ENCODE measurements at places on chromosomes 4 and X. TPM values are rescaled to one million over a fixed set of nuclear protein-coding genes. Genes with fewer than 3 reads are reported as not detected.

DNA sequence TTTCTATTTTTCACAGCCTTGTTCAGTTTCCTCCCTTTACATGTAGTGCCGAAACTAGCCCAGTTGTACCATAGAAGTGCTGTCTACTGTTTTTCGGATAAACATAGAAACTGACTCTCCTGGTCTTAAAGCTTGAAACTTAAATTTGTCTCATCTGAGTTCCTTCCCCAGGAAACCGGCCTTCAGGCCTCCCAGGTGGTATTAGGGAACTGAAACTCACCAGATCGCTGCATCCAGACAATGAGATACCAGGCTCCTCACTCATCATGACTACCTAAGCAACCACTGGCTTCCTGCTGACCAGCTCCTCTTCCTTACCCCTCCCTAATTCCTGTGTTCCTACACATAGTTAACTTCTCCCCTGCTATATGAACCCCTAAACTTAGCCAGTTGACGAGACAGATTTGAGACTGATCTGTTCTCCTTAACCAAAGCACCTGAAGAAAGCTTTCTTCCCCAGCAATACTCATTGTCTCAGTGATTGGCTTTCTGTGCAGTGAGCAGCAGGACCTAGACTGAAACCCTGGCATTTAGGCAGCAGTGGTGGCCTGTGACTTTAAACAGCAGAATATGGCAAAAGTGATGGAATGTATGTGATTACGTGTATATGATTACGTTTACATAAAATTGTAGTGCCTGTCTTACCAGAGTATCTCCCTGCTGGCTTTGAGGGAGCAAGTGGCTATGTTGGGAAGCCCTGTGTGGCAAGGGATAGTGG, 959.1 kb upstream of the LCORL start:
- DNase-seq, result no peak

GRCh38 chr4:112403101-112403945, 106.2 kb downstream of the ALPK1 start:
- no peak for DNase-seq

- no peak for DNase-seq
Measured at GRCh38 chr4:71300964-71301363, 37.9 kb upstream of the SLC4A4 start.

TCEAL2 gene
- total RNA-seq, result 8.7 TPM

TMEM156 gene
- 0.65 TPM for total RNA-seq

- no peak for DNase-seq
Measured at GRCh38 chr4:143397335-143397734, 60.7 kb downstream of the GAB1 start.

DNA sequence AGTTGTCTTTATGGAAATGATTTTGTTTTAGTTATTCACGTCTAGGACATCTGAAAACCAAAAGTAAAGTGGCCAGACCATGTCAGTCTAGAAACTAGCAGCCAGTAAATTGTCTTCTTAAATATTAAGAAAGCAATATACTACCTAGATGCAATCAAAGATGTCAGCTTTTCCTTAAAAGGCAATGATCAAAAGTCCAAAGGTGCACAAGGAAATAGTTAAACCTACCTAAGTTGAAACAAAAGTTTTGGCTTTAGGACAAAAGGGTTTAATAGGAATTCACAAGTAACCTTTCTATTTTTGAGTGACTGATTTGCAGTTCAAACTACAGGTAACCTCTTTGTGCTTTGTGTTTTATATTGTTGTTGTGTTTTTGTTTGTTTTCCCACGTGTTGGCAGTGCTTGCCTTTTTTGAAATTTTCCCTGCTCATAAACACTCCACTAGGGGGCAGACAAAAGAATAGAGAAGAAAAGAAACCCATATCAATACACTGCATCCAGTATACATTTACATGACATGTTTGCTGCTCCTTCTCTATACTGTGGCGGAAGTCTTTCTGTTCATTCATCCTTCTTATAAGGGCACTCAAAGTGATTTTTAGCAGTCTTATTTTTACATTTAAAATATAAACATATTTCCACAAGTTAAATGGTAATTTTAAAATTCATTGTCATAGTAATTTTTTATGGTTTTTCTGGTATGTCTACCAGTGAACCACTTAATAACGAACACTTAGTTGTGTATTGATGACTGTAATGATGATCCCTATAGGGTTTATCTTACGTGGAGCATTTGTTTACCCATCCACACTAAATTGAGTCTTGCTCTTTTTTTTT, 62.7 kb downstream of the GAB1 start:
- no peak for DNase-seq

GRCh38 chr4:176885224-176885623, 92.5 kb upstream of the VEGFC start:
- no peak for DNase-seq

- no peak for DNase-seq
Measured at GRCh38 chrX:132044953-132045352, 21.9 kb downstream of the STK26 start.

- DNase-seq, result no peak
Measured at GRCh38 chr4:158211222-158211621, 936 bp downstream of the TMEM144 start.

DNA sequence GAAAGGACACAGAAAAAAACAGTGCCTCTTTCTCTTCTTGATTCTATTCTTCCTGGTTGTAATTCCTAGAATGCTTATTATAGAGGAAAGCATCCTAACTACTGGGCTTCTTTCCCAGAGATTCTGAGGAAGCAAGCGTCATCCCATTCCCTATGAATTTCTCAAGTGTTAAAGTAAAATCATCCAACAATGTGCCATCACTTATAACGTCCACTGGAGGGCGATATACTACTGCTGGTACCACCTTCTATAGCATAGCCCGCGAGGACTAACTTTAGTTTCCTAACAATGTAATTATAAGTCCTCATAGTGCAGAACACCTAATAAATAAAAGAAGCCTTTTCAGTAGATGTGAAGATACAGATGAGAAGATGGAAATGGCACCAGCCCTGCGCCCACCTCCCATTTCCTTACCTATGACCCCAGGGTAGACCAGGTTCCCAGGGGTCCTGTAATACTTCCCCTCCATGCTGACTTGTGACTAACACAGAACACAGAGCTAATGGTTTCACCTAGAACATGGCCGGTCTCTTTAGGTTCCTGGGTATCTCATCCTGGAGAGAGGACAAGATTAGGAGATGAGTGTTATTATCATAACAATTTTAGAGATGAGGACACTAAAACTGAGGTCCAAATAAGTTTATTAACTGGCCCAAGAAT, 4.2 kb downstream of the CENPVL3 start:
- no peak for DNase-seq

CCSER1 gene
- total RNA-seq, result 1.8 TPM

- no peak for DNase-seq
Measured at GRCh38 chr4:173088144-173088543, 80.5 kb upstream of the GALNT7 start.

RHOXF2B gene
- total RNA-seq, result not detected

GRCh38 chrX:39899856-39900776, 197.6 kb downstream of the BCOR start:
- no peak for DNase-seq

RBM46 gene
- total RNA-seq, result not detected

DNA sequence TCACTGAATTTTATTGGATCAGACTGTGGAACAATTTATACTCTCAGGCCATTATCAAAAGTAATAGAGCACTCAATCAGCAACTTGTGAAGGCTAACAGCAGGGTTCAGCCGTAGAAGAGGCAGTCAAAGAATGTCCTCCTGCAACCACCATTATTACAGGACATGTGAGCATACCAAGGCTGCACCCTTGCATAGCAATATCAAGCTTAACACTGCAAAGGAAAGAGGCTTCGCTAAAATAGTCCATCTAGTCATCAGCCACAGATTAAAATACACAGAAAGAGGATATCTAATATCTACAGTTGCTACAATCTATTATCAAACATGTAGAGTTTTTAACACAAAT, 42.9 kb upstream of the TMPRSS11B start:
- DNase-seq, result no peak

GRCh38 chrX:37786624-37787422, 7.0 kb downstream of the CYBB start:
- no peak for DNase-seq

DNA sequence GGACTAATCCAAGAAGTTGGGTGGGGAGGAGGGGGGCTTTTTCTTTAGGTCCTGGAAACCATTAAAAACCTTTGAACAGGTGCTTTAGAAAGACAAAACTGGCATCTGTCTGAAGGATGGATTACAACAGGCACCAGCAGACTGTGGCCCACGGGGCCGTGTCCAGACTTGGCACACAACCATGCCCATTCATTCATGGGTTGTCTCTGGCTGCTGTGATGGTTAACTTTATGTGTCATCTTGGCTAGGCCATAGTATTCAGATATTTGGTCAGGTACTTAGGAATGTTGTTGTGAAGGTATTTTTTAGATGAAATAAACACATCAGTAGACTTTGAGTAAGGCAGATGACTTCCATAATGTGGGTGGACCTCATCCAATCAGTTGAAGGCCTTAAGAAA, 45.5 kb downstream of the TBL1X start:
- DNase-seq, result no peak

SATL1 gene
- not detected for total RNA-seq

DNA sequence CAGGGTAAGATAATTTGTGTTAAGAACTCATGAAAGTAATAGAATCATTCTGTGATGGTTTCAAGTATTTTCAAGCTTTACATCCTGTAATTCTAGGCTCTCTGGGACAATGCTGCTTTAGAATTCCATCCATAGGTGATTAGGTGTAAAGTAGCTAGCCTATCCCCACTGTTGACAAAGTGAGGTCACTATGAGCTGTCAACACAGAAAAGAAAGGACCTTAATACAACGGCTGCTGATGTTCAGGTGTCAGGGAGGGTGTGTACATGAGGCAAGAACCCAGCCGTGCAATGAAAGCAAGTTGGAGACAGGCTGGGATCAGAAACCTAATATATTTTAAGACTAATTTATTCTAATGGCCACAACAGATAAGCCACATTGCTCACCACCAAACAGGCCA, 36.8 kb upstream of the SH3RF1 start:
- no peak for DNase-seq

GRCh38 chr4:30262379-30262778, 457.8 kb upstream of the PCDH7 start:
- DNase-seq, result no peak

NOX1 gene
- total RNA-seq, result not detected

CSN1S1 gene
- total RNA-seq, result not detected

CT83 gene
- total RNA-seq, result not detected

DNA sequence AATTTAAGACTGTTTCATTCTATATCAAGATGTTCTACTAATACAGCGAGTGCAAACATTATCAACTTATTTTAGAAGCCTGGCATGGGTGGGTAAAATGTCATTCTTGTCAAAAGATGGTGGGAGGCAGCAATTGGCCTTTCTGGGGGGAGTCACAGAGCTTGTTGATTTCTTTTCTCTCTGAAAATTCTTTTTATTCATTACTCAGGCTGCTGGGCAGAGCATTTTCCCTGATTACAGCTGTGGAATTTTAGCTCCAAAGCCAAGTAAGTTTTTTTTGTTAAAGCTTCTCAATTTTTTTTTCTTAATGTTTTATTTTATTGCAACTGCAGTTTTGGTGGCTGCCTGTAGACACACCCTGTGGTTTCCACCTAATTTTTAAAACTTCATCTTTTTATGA, 50.4 kb downstream of the GPC4 start:
- DNase-seq, result no peak

GLRA2 gene
- total RNA-seq, result not detected

SEC24D gene
- 103 TPM for total RNA-seq

HNRNPH2 gene
- total RNA-seq, result 50.9 TPM

DNA sequence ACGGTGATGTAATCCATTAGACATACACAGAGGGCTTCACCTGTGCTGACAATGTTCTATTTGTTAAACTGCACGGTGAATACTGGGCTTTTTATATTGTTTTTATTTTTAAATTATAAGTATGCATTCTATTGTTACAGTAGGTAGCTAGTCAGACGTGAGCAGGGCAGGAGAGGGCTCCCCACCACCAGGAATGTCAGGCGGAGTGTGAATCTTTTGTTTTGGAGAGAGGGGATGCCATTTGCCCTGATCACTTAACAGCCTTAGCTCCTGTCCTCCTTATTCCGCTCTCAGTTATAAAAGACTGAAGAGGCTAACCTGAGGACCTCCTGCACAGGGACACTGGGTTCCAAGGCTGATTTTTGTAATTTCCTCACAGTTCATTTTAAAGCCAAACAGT, 151.6 kb upstream of the TAPT1 start:
- DNase-seq, result no peak

DNA sequence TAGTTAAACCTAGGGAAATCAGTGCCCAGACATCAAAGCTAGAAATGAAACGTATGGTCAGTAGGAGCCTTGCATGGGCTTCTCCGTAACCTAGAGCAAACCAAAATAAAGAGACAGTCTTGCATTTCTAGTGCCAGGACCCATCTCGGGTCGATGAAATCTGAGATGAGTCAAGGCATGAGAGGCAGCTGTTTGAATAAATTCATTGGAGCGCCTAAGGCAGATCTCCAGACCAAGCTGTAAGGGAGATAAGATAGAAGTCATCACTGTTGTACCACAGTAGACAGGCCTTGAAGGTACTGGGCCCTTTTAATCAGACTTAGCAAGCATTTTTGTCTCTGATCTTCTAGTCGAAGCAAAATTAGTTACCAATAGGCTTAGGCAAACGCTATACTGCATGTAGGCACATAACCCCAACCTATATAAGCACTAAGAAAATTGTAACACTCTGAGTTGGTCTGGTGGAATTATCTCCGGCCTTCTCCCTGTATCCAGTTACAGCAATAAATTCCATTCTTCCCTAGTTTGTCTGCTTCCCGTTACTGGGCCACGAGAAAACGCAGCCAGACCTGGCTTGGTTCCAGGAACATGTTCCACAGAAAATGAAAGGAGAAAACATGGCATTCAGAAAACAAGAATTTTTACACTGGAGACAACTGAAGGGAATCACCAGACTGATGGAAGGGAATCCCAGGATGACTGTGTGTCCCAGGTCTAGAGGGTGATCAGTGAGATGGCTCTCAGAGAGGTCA, 21.1 kb upstream of the PAPSS1 start:
- peak; percentile 80 for DNase-seq

GRCh38 chr4:169070071-169070894, 60.2 kb upstream of the CBR4 start:
- no peak for DNase-seq

- DNase-seq, result no peak
Measured at GRCh38 chrX:50988649-50989048, 78.1 kb downstream of the BMP15 start.

IL13RA2 gene
- total RNA-seq, result not detected

DNA sequence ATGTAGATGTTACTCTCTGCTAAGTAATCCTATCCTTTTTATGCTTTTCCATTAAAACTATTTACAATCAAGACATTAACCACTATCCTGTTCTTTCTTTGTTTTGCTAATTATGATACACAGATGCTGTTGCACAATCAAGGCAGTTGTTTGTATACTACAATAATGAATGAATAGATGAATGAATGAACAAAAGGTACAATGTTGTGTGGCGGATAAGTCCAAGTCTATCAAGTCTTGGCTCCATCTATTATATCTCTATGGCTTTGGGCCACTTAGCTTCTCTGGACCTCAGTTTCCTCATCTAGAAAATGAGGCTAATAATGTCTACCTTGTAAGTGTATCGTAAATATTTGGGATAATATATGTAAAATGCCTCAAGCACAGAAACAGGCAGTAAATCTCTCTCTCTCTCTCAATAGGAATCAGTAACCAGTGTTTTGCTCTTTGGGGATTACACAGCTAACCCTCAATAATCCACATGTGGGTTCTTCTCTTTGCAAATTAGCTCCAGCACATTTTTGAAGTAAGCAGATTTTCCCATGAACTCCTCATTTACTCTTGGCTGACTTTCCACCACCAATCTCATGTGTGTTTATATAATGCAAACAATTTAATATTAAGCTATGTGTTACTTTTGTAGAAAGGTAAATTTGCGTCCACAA, 27.8 kb upstream of the TSPAN5 start:
- DNase-seq, result no peak

- DNase-seq, result no peak
Measured at GRCh38 chr4:80243274-80244018, 23.0 kb upstream of the FGF5 start.

ZCCHC12 gene
- total RNA-seq, result not detected

SLC38A5 gene
- 9.2 TPM for total RNA-seq

DMRTC1B gene
- total RNA-seq, result not detected
